ENCODE measurements at places on chromosomes 4 and X. TPM values are rescaled to one million over a fixed set of nuclear protein-coding genes. Genes with fewer than 3 reads are reported as not detected.

- DNase-seq = no peak
Measured at GRCh38 chr4:123090886-123091285, 168.5 kb upstream of the NUDT6 start.

RNF113A gene
- 9.3 TPM for total RNA-seq

GRCh38 chr4:106679063-106679462, 310.5 kb upstream of the GIMD1 start:
- no peak for DNase-seq

GRCh38 chr4:153610623-153611376, 73.3 kb upstream of the TLR2 start:
- DNase-seq = no peak

FGF13 gene
- 1.7 TPM for total RNA-seq

DNA sequence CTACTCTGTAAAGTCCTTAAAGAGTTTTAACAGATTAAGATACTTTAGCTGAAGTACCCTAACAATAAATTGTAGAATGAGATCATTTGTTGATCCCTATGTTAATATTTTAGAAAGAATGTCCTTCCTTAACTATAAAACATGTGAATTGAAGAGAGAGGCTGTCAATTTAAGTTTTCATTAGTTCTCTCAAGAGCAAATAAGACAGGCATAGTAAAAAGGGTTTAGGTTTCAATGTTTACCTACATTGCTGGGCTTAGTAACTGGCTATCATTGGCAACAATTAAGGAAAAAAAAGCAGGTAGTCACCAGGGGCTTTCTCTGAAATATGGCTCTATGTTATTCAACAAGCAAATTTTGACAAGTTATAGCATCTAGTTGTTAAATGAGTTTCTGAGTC, 91.5 kb downstream of the ATRX start:
- no peak for DNase-seq

PABPC1L2B gene
- not detected for total RNA-seq

UGT2B17 gene
- total RNA-seq = not detected

DNA sequence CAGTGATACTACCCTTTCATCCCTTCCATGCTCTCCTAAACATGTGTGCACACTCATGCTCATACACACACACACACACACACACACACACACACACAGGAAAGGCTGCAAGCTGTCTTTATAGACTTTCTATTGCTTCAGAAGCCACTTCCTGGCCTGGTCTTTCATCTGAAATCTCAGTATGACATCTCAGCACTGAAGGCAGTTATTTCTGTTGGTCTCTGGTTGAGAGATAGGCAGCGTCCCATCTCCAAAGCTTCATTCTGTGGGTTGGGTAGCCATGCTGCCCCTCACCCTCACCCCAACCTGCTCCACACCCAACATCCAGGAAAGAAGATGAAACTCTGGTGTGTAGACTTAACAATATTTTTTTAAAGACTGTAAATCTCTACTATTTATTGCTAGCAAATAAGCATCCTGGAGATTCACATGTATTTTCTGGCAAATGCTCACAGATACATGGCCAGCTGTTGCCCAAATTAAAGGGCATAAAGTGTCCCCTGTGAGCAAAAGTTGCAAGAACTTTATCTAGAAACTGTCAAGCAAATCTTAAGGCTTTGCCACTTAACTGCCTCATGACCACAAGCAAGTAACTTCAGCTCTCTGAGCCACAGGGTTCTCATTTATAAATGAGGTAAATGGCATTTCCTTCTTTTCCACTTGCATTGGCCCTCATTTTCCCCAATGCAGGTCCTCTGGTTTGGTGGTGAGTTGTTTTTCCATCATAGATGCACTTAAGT, 189.8 kb upstream of the AFF2 start:
- no peak for DNase-seq

NXF2B gene
- total RNA-seq = not detected

GUCY1A1 gene
- 43.0 TPM for total RNA-seq

DNA sequence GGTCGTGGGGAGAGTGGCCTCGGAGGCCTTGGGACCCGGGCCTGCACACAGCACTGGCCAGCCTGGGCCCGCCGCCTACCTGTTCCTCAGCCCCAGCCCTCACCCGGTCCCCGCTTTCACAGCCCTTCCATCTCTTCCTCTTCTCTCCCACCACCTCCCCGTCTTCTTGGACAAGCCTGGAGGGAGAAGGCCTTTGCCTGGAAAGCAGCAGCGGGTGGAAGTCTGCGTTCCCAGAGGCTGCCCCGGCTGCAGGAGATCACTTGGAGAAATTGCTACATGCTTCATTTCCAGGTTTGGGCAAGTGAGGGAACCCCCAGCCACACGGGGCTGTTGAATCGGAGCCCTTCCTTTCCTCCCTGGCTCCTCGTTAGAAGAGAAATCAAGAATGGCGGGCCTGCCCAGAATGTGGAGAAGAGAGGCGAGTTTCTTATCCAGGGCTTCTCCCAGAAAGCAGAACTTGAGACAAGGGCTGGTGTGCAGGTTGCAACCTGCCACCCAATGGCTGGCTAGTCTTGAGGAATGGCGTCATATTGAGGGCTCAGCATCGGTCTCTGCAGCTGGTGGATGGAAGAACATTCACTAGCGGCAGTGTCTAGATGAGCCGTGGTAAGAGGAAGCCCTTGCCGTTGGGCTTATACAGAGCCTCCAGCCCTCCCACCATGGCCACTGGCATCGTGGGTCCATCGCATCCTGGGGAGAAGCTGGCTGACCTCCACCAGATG, 1.2 kb upstream of the PDZD4 start:
- DNase-seq = no peak

DNA sequence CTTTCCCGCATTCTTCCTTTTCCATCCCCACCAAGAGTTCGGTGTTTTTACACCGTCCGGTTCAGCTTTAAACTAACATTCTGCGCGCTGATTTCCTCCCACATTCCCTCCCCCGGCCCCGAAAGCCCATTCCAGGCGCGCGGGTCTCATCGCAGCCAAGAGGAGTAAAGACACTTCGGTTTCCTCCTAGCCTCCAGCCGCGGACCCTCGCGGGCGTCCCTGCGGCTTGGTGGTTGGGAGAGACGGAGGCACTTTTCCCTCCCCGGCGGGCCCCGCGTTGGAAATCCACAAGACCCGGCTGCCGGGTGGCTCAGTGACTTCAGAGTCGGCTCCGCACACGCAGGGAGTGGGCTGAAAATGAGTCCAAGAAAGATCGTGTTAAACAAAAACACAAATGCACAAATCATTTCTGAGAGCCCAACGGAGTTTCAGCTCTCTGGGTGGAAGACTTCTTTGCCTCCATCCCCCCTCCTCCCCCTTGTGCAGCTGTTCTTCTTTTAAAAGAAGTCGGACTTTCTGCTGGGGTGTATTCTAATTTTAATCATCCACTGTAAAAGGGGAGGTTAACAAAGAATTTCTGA, 2.0 kb upstream of the ARX start:
- no peak for DNase-seq

DNA sequence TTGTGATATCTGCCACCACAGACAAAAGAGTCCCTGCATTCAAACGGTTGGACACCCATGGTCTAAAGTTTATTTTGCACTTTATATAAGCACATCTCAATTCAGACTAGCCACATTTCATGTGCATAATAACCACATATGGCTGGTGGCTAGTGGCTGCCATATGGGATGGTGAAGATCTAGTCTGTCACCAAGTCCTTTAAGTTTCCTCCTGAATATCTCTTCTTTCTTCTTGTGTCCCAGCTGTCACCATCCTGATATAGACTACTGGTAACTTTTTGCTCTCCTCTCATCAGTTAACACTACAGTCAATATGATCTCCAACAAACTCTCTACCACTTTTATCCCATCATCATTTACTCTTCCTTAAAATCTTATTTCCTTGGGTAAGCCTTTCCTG, 9.3 kb downstream of the HSPA4L start:
- DNase-seq = no peak

DNA sequence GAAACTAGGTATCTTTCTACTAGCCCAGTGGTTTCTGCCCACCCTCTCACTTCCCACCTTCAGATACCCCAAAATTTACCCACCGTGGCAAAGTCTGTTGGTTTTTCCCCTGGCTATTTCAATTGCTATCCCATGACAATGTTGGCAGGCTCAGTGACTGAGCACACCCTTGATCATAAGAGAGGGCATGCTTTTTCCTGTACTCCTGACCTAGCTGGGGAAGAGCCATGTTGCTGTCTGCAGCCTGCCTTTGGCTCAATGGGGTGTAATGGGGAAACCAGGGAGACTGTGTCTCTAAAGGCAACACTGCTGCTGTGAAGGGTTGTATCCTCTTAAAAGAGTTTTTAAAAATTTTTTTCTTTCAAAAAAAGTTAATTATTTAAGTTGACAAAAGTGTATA, 90.4 kb upstream of the CITED1 start:
- DNase-seq = no peak

GRCh38 chrX:67734111-67734753, 190.4 kb downstream of the AR start:
- DNase-seq = no peak

- no peak for DNase-seq
Measured at GRCh38 chrX:124736553-124737270, 390.3 kb downstream of the SH2D1A start.

SMARCA1 gene
- 31.3 TPM for total RNA-seq

GRCh38 chr4:85869181-85869580, 394.2 kb downstream of the ARHGAP24 start:
- no peak for DNase-seq

DNA sequence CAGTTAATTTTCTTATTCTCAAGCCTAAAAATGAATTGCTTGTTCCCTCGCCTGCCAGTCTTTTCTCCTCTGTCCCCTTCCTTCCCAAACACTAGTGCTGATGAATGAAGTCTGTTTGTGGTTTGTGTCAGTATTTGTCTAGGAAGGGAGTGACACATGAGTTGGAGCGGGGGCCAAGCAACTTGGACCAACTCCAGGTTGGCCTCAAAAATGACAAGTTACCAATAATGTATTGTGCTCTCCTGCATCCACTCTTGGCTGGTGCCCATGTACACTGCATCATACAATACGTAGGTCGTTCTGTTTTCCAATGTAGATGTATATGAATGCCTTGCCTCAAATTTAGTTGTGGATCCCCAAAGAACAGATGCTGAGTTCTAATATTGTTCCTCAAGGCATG, 223.0 kb upstream of the GPC4 start:
- DNase-seq = no peak

MAGEA9B gene
- not detected for total RNA-seq

All from left ventricle myocardium inferior (tissue), 1 donor.